ENCODE measurements at places on chromosomes 3 and 15. TPM values are rescaled to one million over a fixed set of nuclear protein-coding genes. Genes with fewer than 3 reads are reported as not detected.

Gene TMOD3
- total RNA-seq: 22.6 TPM

Gene SERINC4
- 0.23 TPM for total RNA-seq

Gene ZDHHC23
- total RNA-seq: 0.99 TPM

Gene INO80
- total RNA-seq: 21.3 TPM

Gene SLC28A1
- 0.23 TPM for total RNA-seq

Gene ARGFX
- total RNA-seq: not detected

Gene EHHADH
- total RNA-seq: 4.8 TPM
